ENCODE measurements at places on chromosomes 1 and 21.
A peak's percentile ranks its signal among the peaks of the same experiment; 100 is the strongest.

DNA sequence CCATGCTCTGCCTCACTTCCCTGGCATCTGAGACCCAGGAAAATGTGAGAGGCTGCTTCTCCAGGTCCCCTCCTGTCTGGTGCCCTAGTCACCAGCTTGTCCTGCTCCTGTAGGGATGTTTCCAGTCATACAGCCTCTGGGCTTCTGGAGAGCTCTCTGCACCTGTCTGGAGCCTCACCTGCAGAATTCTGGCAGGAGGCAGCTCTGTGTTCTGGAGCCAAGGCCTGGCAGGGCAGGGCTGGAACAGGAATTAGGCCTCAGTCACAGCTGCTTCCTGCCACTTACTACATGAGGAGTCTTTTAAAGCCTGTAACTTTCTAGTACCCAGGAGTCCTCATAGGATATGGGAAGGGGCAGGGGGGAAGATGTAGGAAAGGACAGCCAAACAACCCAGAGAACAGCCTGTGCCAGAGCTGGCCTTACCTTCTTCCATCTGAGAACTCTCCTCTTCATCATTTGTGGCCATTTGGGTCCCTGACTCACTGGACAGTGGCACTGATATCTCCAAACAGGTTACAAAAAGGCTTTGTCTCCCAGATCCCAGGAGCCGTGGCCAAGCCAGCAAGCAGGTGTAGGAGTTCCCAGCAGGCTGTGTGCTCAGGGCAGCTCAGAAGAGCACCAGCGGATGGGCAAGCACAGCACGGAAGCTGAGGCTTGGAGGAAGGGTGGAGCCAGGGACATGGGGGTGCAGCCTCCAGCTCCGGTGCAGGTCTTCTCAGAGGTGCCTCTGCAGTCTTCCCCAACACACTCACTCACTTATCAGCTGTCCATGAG, 31.4 kb upstream of the ARTN start:
- no peak for DNase-seq

GRCh38 chr1:35185200-35185599, 7.7 kb downstream of the SFPQ start:
- no peak for DNase-seq

DNA sequence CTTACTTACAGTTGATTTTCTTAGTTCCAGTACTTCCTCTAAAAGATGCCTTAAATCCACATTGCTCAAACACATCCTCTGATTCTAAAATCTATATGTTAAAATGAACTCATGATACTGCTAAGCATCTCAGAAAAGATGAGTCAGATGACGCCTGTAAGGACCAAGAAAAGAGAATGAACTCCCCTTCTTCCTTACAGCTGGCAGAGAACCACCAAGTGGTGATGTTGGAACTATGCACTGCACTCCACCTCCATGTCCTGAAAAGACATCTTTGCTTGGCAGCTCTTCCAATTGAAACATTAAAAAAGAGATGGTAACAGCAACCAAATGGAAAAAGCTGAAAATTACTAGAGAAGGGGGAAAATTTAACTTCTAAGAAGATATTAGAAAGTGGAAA, 648.8 kb downstream of the PTPRC start:
- no peak for DNase-seq

DNA sequence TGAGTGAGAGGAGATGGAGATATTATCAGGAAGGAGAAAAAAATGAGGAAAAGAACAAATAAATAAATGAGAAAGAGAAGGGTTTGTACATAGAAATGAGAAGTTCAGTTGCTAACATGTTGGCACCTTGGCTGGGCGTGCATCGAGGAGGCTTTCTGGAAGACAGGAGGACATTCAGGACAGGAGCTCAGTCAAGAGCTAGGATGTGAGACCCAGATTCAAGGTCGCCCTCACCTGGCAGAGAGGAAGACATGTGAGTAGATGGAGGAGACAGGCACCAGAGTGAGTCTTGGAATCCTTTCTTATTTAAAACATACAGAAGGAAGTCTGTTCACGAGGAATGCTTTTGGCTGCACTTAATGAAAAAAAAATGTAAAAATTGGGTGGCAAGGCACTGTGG, 640.9 kb downstream of the NPHP4 start:
- DNase-seq: no peak

DNA sequence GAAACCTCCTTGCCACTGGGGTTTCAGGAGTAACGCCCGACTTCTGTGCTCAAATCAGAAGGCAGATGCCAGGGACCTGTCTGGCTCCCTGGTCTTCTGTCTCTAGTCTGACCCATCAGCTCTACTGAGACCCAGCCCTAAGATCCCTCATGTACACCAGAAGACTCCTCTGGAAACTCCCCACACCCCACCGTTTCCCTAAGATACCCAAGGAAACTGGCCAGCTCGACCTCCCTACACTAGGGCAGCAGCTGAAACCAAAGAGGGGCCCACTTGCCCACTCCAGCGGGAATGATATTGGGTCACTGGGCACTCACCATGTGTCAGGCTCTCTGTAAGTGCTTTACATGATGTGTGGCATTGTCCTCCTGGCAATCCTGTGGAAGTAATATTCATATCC, 469 bp upstream of the S100A16 start:
- DNase-seq: no peak

DNA sequence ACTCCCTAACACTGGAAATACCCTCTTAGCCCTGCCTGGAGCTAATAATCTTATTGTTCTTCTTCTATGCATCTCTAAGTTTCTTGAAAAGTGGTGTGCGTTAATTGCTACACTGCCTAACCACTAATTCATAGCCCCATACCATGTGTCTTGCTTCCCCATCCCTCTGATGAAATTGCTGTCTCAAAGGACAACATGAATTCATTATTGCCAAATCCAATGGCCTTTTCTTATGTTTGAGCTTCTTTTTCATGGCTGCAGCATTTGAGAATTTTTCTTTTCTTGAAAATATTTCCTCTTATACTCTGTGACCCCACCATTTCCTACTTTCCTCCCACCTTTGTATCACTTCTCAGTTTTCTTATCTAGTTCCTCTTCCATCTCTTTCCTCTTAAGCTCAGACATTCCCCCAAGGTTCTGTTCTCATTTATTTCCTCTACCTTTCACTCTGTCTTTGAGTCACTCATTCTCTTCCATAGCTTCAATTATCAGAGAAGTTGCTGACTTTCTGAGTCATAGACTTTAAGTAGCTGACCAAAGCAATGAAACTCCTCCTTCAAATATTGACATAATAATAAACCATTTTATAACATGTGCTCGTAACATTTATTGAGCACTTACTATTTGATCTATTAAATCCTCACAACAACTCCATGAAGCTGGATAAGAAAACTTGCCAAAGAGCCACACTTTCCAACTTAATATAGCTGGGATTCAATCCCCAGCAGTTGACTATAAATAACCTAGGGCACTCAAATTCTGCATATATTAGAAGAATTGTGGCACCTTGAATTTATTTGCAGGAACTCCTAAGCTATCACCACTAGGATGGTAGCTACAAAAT, 35.5 kb upstream of the ATP6V1G3 start:
- DNase-seq: no peak

DNA sequence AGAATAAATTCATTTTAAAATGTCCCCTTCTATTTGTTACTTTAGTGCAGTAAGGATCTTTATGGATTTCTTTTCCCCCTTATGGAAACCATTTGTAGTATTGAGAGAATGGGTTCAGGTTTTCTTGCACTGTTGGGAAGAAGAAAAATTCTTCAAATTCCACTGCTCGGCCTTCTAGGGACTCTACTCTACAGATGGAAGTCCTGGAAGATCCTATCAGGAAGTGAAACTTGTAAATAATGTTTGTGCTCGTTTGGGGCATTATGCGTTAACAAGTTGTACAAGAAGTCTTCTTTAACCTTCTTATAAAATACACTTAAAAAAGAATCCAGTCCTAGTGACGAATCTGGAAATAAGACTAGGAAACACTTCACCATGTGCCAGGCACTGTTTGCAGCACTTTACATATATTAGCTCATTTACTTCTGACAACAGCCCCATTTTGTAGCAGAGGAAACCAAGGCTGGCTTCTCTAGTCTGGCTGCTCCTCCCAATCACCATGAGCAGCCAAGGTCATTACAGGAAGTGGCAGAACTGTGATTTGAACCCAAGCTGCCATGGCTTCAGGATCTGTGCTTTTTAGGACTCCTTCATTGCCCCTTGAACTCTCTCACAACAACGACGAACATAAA, 11.8 kb downstream of the LRRC8D start:
- no peak for DNase-seq

DNA sequence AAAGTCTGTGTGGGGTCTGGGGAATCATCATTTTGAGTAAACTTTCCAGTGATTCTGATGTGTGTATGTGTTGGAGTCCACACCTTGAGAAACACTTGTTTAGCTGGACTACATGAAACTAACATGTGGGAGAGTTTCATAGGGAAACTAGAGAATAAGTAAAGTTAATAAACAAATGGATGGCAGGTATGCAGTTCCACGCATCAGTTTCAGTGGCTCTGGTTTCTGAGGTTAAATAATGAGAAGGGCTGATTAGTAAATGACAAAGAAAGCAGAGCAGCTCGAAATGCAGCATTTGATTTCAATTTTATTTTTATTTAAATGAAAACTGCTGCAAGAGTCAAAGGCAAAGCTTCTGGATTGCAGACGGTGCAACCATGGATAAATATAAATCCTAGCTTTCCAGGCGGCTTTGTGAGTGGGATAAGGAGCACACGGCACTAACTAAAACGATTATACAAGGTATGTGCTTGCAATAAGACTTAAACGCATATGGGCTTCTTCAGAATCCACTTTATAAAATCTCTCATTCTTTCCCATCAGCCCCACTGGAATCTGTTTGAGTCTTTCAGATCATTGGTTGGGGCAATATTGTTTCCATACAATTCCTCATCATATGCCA, 310.7 kb downstream of the PLPP3 start:
- no peak for DNase-seq

GRCh38 chr1:83909687-83910086, 89.2 kb downstream of the TTLL7 start:
- no peak for DNase-seq

GRCh38 chr1:233327651-233328141, at the start of gene MAP3K21:
Gene MAP3K21 (plus strand): TSS chr1:233327724. CDS start chr1:233328029, 305 bp downstream.
- DNase-seq: no peak

DNA sequence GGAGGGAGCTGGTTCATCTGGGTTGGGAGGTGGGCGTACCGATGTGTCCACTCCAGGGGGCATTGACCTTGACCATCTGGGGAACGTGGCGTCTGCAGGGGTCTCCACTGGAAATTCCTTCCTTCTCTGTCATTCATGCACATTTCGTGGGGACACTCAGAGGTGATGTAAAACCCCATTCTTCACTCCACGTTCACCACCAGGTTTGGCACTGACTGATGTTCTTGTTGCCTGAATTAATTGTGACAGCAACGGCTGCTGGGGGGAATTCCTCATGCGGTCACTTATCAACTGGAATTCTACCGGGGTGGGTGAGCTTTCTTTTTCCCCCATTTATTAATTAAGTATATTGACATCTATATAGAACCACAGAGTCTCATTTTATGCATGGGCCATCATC, 18.1 kb upstream of the POFUT2 start:
- no peak for DNase-seq

GRCh38 chr1:160206036-160206389, 829 bp downstream of the PEA15 start:
- peak; percentile 42 for DNase-seq

GRCh38 chr1:228488125-228488817, 1.1 kb downstream of the RNF187 start:
- DNase-seq: no peak

GRCh38 chr1:7279769-7280168, 491.3 kb upstream of the VAMP3 start:
- DNase-seq: no peak

DNA sequence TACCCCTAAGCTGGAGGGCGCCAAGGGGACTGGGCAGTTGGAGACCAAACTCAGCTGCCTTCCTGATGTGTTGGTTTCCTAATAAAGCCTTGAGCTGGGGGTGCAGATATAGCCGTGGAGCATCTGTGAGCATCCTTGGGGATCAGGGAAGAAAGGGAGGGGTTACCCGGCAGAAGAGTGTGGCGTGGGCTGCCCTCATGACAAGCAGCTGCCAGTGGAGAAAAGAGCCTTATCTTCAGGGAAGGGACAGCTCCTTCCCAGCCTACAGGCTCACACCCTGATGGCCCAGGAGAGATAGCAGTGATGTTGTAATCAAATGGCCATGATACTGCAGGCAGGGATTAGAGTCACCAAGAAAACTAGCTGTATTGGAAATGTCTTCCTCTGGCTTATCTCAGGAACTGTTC, 10.8 kb upstream of the NFASC start:
- no peak for DNase-seq

- no peak for DNase-seq
Observed at GRCh38 chr1:97926017-97926708, 5.3 kb upstream of the DPYD start.

DNA sequence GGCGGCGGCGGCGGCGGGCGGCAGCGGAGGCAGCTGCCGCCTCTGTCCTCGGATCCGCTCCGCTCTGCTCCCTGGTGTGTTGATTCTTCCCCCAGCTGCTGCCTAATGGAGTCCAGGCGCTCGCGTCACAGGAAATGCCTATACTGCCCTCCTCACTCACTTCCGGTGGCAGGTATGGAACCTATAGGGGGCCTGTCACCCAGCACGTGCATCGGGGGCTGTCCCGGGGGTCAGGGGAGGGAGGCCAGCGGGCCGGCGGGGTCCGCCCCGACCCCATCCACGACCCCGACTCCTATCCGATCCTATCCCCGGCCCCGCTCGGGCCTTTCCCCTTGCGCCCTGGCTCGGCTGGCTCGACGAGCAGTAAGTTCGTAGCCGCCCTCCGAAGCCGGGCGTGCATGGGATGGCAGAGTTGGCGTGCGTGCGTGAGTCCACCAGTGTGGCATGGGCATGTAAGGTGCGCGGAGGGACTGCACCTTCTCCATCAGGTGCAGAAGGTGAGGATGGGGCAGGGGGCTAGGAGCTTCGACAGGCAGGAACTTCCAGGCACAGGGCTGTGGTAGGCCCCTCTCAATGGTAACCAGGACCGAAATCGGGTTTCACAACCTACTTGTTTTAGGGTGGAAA, at the start of gene WDR26:
WDR26 (minus strand) TSS at position 107 of the 627 bp plus-strand sequence.
- peak; percentile 69 for DNase-seq

GRCh38 chr1:231420299-231420958, 1.7 kb downstream of the EGLN1 start:
- no peak for DNase-seq

DNA sequence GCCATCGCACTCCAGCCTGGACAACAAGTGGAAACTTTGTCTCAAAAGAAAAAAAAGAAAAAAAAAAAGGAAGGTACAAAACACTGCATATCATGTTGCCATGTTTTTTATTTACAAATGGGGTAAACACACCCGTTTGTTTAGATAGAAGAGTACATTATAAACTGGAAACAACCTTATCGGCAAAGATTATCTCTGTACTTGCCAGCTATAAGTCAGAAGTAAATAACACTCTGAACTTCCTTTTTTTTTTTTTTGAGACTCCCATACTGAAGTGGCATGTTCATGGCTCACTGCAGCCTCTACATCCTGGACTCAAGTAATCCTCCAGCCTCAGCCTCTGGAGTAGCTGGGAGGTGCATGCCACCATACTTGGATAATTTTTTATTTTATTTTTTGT, 21.9 kb downstream of the USP48 start:
- no peak for DNase-seq

GRCh38 chr1:57431400-57431799, 7.5 kb upstream of the DAB1 start:
- no peak for DNase-seq

- DNase-seq: no peak
Observed at GRCh38 chr1:19675797-19676196, 11.1 kb downstream of the HTR6 start.

- DNase-seq: no peak
Observed at GRCh38 chr1:86430376-86430775, 6.4 kb downstream of the CLCA2 start.

- DNase-seq: no peak
Observed at GRCh38 chr1:172955161-172955815, 95.5 kb downstream of the TNFSF18 start.

All from foreskin melanocyte (primary cell).